Transverse colon (tissue), 4 donors: ENCODE measurements at places on chromosomes 1 and 21. TPM values are rescaled to one million over a fixed set of nuclear protein-coding genes. Genes with fewer than 3 reads are reported as not detected.

GRCh38 chr1:19809044-19809750, 5.9 kb downstream of the RNF186 start:
- peak; percentile 48 for DNase-seq

GRCh38 chr1:88399690-88400089, 284.4 kb upstream of the PKN2 start:
- DNase-seq = no peak

- DNase-seq = no peak
Observed at GRCh38 chr21:31675960-31676359, 16.5 kb downstream of the SOD1 start.

GRCh38 chr1:117613249-117613968, 7.6 kb downstream of the TENT5C start:
- DNase-seq = no peak

DNA sequence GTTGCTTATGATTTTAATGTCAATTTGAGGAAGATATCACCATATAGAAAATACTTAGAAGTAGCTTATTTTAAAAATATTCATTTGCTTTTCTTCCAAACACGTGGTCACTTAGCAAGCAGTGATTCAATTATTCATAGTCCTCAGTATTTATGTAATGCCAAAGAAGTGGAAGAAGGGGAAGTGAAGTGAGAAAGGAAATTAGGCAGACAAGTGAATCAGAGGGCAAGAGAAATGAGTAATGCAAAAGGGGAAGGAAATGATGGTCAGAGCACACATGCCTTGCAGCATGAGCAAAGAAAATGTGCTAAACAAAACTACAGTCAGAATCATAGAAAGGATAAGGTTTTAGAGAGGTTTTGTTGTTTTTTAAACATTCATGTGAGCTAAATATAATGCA, 31.8 kb downstream of the SDCCAG8 start:
- DNase-seq = no peak

DNA sequence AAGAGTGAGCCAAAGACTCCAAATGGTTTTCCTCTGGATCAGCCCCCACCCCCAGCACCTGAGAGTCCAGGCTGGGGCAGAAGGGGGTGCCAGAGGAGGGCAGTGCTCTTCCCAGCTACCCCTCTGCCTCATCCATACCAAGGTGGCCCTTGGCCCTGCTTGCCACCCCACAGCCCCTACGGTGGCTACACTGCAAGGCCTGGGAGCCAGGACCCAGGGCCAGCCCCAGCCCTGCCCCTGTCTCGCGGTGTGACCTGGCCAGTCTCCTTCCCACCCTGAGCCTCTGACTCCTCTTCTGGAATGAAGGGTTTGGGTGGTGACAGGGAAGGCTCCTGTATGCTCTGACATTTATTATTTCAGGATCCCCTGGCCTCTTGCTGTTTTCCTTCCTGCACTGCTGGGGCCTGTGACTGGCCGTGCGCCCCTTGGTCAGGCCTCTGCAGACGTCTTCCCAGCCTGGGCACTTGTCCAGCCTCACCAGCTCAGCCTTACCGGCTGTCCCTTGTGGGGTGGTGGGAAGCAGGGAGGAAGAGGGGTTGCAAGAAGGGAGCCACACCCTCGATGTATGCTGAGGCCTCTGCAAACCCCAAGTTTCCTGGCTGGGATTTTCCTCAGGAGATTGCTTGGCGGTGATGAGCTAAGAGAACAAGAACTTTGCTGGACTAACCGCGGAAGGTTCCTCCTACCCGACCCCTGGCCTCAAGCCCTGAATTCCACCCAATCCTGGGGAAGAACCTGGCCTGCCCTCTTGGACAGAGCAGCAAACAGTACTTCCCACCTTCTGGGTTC, 13.5 kb downstream of the ASAP3 start:
- DNase-seq = no peak

DNA sequence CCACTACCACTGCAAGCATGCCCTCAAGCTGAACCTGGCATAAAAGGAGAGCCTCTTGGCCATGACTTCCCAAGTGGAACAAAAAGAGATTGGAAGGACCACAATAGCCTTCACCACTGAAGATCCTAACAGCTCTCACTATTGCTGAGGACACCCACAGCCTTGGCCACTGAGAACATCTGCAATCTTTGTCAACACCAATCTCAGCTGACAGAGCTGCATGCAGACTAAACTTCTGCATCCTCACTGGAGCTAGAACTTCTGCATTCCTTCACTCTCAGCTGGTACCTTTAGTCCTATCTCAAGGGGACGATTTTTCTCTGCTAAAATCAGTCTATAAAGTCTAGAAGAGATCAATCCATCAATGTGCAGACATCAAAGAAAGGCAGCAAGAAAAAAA, 8.3 kb upstream of the FCRL2 start:
- DNase-seq = no peak

GRCh38 chr1:84390226-84390625, 8.1 kb upstream of the DNASE2B start:
- no peak for DNase-seq

AKR7A3 gene
- 167 TPM for total RNA-seq

- DNase-seq = no peak
Observed at GRCh38 chr1:209384710-209385550, 198.6 kb upstream of the CAMK1G start.

LCE2B gene
- not detected for total RNA-seq

DNA sequence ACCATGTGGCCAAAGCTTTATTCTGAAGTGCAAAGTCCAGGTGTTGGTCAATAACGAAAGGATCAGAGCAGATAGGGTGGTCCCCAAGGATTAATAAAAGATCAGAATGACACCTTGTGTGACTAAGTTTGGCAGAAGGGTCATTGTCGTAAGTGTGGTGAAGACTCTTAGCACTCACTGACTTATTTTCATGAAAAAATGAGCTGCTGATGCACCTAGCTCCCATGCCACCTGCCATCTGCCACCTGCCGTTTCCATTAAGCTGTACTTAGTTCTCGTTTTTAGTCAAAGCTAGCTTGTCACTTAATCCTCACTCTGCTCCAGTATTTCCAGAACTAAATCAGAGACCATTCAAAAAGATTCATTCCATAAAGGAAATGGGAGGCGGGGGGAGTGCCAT, 112.6 kb downstream of the SEC16B start:
- DNase-seq = no peak

ANKRD35 gene
- not detected for total RNA-seq

DNA sequence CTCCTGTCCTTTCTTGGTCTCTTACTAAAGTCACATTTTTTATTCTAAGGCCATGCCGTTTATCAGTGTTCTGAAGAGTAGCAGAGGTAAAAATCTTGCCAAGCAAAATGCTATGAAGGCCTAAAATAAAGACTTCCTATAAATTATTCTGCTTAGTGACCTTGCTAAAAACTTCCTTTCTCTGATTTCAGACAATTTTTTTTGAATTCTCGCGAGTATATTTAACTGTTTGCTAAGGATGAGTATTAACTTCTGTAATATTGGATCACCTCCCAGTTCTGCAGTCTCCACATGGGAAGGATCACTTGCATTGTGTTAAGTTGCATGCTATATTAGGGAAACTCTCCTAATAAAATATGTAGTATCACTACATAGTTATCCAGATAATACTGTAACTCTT, 123.4 kb upstream of the SNX7 start:
- no peak for DNase-seq

KIF26B gene
- total RNA-seq = 0.20 TPM

DNA sequence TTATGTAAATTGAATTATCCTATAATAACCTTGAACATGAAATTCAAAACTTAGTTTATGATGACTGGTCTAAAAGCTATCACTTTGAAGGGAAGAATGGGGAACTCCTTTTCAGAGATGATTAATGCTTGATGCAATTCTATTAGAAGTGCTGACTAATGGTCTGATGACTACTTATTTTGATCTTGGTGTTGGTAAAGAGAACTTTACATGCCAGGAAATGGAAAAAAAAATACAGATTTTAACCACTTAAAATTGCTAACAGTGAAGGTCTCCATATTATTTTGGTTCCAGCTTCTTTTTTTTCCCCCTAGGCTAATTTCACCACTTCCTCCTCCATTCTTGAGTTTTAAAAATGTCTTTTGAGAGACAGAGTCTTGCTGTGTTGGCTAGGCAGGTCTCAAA, 22.9 kb downstream of the S1PR1 start:
- DNase-seq = no peak

GRCh38 chr1:30748098-30748698, 9.4 kb downstream of the LAPTM5 start:
- DNase-seq = no peak

CD164L2 gene
- not detected for total RNA-seq

SYT2 gene
- 0.40 TPM for total RNA-seq

GRCh38 chr1:60573121-60573520, 499.6 kb upstream of the C1orf87 start:
- no peak for DNase-seq

NCF2 gene
- total RNA-seq = 12.7 TPM

RIMS3 gene
- total RNA-seq = 14.7 TPM

GRCh38 chr1:6625584-6626149, 999 bp downstream of the THAP3 start:
- peak; percentile 45 for DNase-seq

KANK4 gene
- total RNA-seq = not detected

- DNase-seq = peak; percentile 22
Observed at GRCh38 chr1:157137408-157138219, 581 bp downstream of the ETV3 start.

DNA sequence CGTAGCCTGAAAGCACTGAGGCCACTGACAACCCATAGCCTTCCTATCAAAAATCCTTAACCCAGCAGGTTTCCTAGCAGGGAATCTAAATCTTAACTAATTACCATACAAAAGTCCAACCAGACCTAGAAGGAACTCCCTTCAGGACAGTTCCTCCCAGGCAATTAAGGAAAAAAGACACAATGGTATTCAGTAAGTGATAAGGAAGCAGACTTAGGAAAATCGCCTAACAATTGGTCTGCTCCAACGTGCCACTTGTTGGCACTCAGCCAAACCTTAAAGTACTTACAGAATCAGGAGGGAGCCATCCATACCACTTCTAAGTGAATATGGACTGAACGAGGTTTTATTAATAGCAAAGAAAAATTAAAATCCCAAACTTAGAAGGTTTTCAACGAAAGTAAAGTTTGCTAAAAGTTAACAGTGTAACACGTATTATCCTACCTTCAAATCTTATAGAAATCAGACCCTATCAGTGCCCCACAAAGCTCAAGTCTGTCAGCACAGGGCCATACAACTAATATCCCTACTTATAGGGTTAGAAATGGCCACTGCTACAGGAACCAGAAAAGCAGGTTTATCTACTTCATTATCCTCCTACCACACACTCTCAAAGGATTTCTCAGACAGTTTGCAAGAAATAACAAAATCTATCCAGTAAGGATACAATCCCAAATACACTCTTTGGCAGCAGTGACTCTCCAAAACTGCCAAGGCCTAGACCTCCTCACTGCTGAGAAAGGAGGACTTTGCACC, 29.0 kb downstream of the SPATA6 start:
- DNase-seq = peak; percentile 30

C1orf185 gene
- not detected for total RNA-seq

- no peak for DNase-seq
Observed at GRCh38 chr1:109850194-109850593, 60.5 kb upstream of the CSF1 start.

LCE1A gene
- total RNA-seq = not detected

DNA sequence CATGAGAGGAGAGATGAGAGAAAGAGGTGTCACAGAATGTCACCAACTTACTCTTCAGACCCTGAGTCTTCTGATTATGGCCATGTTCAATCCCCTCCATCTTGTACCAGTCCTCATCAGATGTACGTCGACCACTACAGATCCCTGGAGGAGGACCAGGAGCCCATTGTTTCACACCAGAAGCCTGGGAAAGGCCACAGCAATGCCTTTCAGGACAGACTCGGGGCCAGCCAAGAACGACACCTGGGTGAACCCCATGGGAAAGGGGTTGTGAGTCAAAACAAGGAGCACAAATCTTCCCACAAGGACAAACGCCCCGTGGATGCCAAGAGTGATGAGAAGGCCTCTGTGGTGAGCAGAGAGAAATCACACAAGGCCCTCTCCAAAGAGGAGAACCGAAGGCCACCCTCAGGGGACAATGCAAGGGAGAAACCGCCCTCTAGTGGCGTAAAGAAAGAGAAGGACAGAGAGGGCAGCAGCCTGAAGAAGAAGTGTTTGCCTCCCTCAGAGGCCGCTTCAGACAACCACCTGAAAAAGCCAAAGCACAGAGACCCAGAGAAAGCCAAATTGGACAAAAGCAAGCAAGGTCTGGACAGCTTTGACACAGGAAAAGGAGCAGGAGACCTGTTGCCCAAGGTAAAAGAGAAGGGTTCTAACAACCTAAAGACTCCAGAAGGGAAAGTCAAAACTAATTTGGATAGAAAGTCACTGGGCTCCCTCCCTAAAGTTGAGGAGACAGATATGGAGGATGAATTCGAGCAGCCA, 8.0 kb downstream of the ELOA start:
- peak; percentile 27 for DNase-seq

GRCh38 chr1:58884706-58885661, 101.1 kb upstream of the JUN start:
- peak; percentile 81 for DNase-seq

DNA sequence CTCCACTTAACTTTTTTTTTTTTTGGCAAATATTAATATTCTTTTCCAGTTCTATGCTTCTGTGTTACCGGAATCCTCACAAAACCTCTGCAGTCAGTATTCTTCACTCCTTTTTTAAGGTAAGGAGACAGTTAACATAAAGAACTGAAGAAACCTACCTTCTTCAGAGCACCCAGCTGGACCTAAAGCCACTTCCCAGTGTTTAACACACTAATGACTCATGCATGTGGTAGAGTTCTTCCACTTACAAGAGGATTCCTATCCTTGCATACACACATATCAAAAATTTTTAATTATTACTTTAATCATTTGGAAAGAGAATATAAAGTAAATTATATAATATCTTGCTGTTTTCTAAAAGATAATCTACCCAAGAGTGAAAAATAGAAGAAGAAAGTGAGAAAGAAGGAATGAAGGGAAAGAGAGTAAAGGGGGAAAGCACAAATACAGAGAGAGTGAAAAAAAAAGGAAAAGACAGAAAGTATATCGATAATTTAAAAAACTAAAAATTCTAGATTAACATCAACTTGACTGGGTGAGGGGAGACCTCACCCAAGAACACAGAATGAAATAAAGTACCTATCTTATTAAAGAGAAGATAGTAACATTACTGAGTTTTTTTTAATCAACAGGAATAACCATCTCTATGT, 54.9 kb downstream of the ENAH start:
- DNase-seq = no peak

DNA sequence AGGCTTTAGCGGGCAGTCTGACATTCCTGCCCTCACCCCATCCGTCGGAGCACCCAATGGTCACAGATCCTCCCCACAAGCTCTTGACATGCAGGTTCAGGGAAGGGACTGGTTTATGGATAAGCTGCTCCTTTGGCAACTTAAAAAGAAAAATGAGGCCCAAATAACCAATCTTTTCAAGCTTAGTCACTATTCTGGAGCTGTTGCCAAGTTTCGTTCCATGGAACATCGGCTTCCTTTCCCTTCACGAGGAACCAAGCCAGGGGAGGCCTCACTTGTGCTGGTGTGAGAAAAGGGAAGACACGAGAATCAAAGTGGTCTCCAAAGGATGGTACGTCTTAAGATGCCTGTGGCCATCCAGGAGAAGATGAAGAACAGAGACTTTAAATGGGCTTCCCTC, 46.1 kb upstream of the LPAR3 start:
- DNase-seq = no peak

GRCh38 chr1:204255966-204256365, 42.2 kb upstream of the GOLT1A start:
- DNase-seq = no peak
